ENCODE measurements at places on chromosomes 2 and 18. TPM values are rescaled to one million over a fixed set of nuclear protein-coding genes. Genes with fewer than 3 reads are reported as not detected.

The PID1 gene
- total RNA-seq = 3.4 TPM

The DCDC2C gene
- not detected for total RNA-seq

The LRATD1 gene
- 2.8 TPM for total RNA-seq

The NT5C1B gene
- total RNA-seq = not detected

The STARD6 gene
- total RNA-seq = not detected

The VWC2L gene
- not detected for total RNA-seq

The SLC35F5 gene
- 134 TPM for total RNA-seq

The TUBA3E gene
- total RNA-seq = not detected

The PSME4 gene
- 33.4 TPM for total RNA-seq

The ANKRD29 gene
- total RNA-seq = 0.81 TPM

The VSNL1 gene
- total RNA-seq = 0.33 TPM

The C2orf15 gene
- total RNA-seq = 0.16 TPM

The PSTPIP2 gene
- 4.9 TPM for total RNA-seq

The GPAT2 gene
- total RNA-seq = under 0.01 TPM

The GGCX gene
- total RNA-seq = 37.0 TPM

The FAM124B gene
- not detected for total RNA-seq

The APLF gene
- 2.8 TPM for total RNA-seq

The OSBPL1A gene
- total RNA-seq = 13.9 TPM

The CYTIP gene
- total RNA-seq = 0.38 TPM

Measured in mesangial cell (primary cell).